Muscle of leg (tissue), 16 donors: ENCODE measurements at places on chromosomes 2 and 18.

DNA sequence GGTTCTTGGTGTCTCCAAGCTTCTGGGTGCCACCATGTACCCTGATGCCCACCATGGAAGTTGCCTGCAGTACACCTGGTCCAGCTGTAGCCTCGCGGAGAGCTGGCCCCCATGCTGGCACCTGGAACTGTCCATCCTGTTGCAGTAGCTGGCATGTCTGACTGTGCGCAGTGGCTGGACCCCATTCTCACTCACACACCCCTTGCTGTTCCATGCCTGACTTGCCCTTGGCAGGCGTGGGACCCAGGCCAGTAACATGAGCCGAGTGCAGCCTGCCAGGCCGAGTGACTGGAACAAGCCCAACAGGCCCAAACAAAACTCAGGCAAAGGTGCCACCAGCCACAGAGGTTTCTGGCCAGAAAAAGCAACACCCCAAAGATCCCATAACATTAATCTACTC is 73.8 kb downstream of the NEURL3 start:
- DNase-seq: peak; percentile 10

GRCh38 chr2:60629305-60629662 is 75.8 kb upstream of the BCL11A start:
- DNase-seq: no peak

DNA sequence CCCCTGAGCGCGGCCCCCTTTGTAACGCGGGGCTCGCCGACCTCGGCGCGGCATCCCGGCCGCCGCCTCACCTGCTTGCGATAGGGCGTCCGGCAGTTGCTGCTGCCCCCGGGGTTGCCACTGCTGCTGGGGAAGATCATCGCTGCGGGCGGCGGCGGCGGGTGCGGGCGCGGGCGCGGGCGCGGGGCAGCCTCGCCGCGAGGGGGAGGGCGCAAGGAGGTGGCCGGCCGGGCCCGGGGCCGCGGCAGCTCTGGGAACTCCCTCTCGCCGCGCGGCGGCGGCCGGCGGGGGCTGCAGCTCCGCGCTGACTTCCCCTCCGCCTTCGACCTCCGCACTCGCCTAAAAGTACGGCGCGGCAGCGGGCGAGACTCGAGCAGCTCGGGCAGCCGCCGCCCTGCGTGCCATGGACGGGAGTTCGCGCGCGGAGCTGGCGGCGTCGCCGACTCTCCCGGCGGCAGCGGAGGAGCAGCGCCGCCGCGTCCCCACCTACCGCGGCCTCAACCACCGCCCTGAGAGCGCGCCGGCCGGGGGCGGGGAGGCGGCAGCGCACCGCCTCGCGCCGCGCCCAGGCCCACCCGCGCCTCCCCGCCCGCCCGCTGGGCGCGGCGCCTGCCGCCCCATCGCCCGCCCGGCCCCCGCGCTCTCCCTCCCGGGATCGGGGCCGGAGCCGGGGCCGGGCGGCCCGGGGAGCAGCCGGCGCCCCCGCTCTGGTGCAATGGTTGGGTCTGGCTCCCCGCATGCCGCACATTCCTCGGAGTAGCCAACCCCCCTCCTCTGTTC is 86.0 kb downstream of the RBMS1 start:
- DNase-seq: peak; percentile 85

DNA sequence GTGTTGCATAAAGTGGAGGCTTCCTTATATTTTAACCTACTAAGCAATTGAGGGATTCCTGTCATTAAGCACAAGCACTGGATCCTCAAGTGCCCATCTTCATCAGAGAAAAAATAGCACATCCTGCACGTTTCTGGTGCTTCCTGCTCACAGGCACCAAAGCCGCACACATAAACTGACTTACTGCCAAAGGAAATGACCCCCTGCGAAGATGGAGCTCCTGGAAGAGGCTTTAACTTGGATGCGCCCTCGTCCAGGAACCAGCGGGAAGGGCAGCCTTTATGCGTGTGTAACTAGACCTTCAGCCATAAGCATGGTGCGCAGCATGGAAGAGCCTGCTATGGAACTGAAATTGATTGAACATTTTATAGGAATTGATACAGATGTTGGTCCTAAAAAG is 188.7 kb downstream of the FTCDNL1 start:
- no peak for DNase-seq

- DNase-seq: no peak
Measured at GRCh38 chr2:2716771-2717170, 385.7 kb upstream of the MYT1L start.

GRCh38 chr2:28178946-28179345 is 213.7 kb upstream of the FOSL2 start:
- no peak for DNase-seq

DNA sequence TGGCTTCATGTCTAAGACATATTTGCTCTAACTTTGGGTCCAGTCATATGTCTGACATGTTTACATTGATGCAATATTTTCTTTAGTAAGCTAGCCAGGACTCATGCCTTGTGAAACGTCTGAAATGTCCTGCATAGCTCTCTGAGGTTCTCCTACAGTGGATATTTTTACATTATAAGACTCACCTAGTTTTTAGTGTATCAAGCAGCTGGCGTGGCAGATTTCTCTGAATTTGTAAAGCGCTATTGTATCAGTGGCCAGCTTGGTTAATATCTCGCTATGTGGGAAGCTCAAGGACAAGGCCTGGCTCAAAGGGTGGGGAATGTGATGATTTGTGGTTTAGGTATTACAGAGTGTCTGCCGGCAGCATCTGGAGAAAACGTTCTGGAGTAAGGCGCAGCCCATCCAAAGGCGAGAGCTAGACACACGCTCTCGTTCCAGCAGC is 164.3 kb downstream of the LTBP1 start:
- no peak for DNase-seq

DNA sequence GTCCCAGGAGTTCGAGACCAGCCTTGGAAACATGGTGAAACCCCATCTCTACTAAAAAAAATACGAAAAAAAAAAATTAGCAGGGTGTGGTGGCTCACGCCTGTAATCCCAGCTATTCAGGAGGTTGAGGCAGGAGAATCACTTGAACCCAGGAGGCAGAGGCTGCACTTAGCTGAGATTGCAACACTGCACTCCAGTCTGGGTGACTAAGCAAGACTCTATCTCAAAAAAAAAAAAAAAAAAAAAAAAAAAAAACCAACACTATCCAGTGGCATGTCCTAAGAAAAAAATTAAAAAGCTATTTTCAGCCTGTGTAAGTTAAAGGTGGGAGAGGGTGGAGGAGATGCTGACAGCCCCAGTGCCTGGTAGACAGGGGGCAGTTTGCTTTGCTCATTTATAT is 32.2 kb upstream of the REL start:
- DNase-seq: no peak

DNA sequence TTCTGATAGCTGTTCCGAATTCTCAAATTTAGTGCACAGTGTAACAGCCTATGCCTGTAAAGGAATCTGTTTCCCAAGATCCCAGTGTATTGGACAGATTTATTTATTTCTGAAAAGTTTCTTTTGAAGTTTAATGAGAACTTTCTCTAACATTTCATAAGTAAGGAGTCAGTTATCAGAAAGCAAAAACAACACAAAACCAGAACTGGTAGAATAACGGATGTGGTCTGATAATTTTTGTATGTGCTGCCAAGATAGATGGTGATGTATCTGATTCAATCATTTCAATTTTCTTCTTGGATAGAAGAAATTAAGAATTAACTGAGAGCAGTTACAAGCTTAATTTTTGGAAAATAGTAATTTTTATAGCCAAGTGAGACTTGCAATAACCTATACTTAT is 374.3 kb downstream of the SOCS6 start:
- no peak for DNase-seq

GRCh38 chr2:56410140-56410539 is 226.3 kb downstream of the CCDC85A start:
- DNase-seq: no peak

DNA sequence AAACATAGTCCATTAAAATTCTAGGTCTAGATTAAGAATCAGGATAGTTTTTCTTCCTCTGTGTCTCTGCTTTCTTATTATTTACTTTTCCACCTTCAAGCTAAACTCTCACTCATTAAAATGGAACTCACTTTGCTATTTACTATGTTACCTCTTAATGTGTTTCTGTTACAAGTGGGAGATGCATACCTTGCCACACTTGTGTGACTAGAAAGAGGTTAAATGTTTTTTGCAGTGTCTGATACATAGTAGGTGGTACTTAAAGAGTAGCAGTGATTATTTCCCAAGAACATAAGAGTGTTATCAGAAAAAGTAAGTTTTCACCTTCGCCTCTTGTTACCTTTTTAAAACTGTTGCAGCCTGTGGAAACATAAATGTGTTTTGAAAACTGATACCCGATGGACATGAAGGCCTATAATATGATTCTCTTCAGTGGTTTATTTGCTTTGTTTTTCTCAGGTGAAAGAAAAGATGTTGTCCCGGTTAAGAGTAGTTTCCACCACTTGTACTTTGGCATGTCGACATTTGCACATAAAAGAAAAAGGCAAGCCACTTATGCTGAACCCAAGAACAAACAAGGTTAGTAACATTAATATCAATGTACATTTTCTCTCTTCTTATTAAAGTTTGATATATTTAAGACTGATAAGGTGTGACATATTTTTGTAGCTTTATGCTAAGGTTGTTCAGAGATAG is 16.6 kb downstream of the ME2 start:
- DNase-seq: no peak

- no peak for DNase-seq
Measured at GRCh38 chr18:67276638-67277037, 239.9 kb downstream of the DSEL start.
